SJSA1 (cell line): ENCODE measurements at places on chromosomes 5 and 9. TPM values are rescaled to one million over a fixed set of nuclear protein-coding genes. Genes with fewer than 3 reads are reported as not detected.

DNA sequence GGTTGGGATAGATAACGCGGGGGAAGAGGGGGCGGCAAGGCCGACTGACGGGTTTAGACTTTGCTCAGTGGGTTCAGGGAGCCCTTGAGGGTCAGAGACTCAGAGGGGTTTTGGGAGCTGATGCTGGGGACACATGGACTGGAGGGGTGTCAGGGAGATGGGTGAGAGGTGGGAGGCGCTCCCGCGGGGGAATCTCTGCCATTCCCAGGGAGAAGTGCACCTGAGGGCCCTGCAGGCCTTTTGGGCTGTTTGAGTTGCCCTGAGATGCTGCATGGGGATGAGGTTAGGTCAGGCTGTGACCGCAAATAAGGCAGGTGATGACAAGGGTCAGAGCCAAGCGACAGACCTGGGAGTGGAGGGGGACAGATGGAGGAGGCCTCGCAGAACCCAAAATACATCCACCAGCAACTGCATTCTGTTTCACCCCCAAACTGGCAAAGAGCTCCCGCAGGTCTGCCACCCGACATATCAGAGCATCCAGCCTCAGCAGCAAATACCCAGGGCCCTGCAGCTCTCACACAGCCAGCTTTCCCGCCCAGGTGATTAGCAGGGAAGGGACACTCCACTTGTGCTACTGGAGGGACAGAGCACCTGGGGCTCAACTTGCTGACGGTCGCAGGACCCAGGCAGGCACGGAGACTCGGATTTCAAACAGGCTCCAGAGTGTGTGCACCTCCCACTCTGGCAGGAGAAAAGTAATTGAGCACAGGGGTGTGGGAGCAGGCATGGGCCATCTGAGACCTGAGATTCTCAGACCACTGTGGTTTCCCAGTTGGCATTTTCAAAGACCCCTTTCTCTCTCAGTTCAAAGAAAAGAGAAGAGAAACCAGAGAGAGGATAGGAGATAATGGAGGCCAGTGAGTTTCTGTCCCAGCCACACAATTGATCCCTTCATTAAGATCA lies 26.4 kb downstream of the TMOD1 start:
- H3K4me3 ChIP-seq: no peak overlapping the region
- no peak for DNase-seq
- H3K27ac ChIP-seq: no peak overlapping the region
- H3K27me3 ChIP-seq: no peaks in the 10 kb centered on the region
- no peaks in the 10 kb centered on the region for H3K4me1 ChIP-seq

DNA sequence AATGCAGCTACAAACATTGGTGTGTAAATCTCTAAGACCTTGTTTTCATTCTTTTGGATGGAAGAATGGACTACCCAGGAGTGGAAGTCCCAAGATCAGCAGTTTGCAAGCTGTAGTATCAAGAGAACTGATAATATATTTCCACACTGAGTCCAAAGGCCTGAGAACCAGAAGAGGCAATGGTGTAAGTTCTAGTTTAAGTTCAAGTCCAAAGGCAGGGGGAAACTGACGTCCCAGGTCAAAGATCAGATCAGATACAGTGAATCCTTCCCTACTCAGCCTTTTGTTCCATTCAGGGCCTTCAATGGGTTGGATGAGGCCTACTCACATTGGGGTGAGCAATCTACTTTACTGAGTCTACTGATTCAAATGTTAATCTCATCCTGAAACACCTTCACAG lies 80.3 kb upstream of the ERBIN start:
- no peaks in the 10 kb centered on the region for H3K4me1 ChIP-seq
- DNase-seq: no peak
- no peaks in the 10 kb centered on the region for H3K27me3 ChIP-seq
- no peaks in the 10 kb centered on the region for H3K36me3 ChIP-seq
- H3K27ac ChIP-seq: no peak overlapping the region

DNA sequence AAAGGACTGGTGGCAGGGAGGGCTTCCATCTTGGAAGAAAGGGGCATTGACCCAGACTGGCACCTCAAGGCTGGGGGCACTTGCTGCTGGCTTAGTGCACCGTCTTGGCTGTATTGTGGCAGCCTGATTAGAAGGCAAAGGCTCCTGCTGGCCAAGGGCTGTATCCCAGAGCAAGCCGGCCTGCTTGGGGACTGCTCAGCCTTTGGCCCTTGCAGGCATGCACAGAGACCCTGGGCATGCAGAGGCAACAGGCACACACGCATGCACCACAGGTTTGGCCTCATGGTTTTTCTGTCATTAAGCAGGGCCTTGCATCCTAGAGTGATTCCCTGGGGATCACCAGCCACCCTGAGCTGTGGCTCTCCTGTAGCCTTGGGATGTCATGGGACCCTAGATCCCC lies 29.0 kb downstream of the PITX1 start:
- no peak overlapping the region for H3K27ac ChIP-seq
- no peaks in the 10 kb centered on the region for H3K36me3 ChIP-seq
- no peak for DNase-seq
- no peaks in the 10 kb centered on the region; the same call in 1 of the 2 replicates for H3K27me3 ChIP-seq
- H3K4me1 ChIP-seq: no peaks in the 10 kb centered on the region

- H3K36me3 ChIP-seq: no peaks in the 10 kb centered on the region
- H3K4me3 ChIP-seq: no peak overlapping the region
- H3K27me3 ChIP-seq: no peaks in the 10 kb centered on the region
- no peak for DNase-seq
Observed at GRCh38 chr9:6171667-6172066, 43.9 kb upstream of the IL33 start.

DNA sequence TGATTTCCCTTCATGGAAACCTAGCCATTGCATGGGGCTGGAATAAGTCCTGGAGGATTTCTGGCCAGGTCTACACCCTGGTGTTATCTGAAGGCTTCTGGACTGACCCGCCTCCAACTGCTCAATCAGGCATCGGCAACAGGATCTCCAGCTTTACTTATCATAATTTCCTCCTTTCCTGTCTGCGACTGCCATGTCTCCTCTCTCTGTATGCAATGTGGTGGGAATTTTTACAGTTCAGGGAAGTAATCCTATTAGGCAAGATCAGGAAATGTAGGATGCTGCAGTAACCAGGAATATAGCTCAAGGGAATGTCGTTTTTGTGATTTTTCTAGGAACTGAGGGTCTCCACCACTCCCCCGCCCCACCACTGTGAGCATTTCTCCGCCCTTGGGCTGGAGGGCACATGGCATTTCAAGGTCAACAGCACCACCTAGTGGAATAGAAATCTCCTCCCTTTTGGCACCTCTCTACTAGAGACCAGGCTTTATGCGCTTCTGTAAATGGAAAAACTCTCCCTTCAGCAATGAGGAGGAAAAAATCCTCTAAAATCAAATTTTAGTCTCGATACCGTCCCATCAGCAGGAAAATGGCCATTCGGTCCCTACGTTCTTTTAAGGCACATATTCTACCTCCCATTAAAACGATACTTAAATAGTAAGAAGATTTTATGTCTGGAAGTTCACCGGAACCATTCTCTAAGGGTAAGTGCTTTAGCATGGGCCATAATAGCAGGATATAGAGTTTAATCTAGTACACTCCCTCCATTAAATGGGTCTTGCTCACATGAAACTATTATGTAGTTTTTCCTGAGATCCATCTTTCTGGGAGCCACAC lies 93.0 kb downstream of the YTHDC2 start:
- no peak overlapping the region for H3K27ac ChIP-seq
- DNase-seq: peak; percentile 76
- peaks cover 8% of the 10 kb centered on the region for H3K4me1 ChIP-seq
- no peaks in the 10 kb centered on the region for H3K36me3 ChIP-seq
- H3K4me3 ChIP-seq: no peak overlapping the region
- no peaks in the 10 kb centered on the region for H3K27me3 ChIP-seq

DNA sequence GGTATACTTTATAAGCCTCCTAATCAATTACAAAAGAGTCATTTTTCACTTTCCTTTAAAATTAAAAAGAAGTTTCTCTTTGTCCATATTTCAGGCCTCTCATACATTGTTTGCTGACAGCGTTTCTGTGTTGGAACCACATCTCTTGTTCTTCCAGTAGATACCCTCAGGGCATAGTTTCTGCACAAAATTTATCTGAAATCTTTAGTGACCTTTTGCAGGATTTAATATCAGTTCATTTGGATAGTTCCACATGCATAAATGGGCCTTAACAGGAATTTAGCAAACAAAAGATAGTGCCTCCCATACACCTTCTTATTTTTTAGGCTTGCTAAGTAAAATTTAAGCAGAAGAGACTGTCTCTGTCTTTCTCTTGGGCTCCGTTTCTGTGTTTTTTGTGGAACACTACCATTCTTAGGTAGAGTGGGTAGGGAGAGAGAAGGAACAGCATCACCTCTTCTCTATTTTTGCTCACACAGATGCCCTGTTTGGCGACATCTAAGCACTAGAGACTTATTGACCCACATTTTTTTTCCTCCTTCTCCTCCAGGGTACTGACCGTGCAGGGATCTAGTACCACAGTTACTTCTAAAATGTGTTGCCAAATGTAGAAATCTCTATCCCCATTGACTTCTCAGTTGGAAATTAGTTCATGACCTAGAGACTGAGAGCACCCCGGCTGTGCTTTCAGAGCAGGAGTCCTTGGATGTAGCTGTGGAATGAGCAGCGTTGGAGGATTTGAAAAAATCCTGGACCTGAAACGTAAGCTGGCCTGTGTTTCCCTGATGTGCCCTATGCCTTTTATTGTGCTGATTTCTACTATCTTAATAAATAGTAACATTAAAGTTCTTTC lies 22.1 kb downstream of the ARHGAP26 start:
- H3K27ac ChIP-seq: no peak overlapping the region
- no peak overlapping the region for H3K4me3 ChIP-seq
- H3K36me3 ChIP-seq: no peaks in the 10 kb centered on the region

DNA sequence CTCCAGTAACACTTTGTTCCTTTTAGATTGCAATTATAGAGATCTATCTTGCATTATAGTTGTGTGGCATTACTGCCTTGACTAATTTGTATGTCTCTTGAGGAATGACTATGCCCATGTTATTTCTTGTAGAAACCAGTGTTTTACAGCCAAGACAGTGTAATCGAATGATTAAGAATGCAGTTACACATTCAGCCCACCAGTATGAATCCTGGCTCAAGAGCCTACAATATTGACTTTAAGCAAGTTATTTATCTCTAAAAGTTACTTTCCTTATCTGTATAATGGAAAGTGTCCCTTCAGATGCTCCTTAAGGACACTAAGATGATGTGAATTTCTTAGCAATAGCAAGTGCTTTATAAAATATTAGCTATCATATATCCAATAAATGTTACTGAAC lies 9.7 kb upstream of the SNX24 start:
- no peaks in the 10 kb centered on the region for H3K27me3 ChIP-seq
- H3K36me3 ChIP-seq: no peaks in the 10 kb centered on the region
- no peak overlapping the region for H3K4me3 ChIP-seq
- DNase-seq: no peak
- H3K4me1 ChIP-seq: no peaks in the 10 kb centered on the region

TXNDC8 gene
- total RNA-seq: not detected in 2 replicates

ARHGEF39 gene
- 0.41 and 1.9 TPM in 2 replicates for total RNA-seq

MRPS27 gene
- total RNA-seq: 55.3 and 57.3 TPM in 2 replicates

F2RL2 gene
- 1.3 and 2.0 TPM in 2 replicates for total RNA-seq
